ENCODE measurements at places on chromosomes 11 and 22.
A peak's percentile ranks its signal among the peaks of the same experiment; 100 is the strongest.

DNA sequence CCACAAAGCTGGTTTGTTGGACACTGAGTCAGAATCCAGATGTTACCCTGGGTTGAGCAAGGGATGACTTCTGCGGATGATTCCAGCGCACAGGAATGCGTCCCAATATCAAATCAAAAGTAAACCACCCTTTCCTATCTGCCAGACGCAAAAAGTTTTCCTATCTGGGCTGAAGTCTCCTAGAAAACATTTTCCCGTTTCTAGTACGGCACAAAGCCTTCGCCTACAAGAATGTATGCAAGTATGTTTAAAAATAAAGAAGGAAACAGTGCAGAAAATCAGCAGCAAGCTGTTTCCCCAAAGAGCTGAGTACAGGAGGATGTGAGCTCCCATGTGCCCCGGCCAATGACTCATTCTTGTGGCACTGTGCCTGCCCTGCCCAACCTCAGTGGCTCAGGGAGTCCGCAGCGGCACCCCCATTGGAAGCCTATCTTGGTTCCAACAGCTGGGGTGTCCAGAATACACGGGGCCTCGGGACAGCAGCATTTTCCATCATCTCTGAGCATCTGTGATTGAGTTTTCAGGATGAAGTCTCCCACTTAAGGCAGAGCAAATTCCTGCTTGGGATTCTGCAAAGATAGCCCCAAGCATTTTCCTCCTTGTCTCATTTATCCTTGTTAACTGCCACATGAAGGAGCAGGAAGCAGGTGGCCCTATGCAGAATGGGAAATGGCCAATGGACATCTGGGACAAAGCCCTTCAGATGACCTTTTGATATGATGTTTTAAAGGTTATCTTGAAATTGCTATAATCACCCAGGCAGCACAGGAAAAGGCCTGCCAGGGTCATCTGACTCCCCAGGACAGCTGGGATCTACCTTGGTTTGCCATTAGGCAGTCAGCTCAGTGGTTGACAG lies 17.5 kb downstream of the KCNJ5 start:
- DNase-seq: no peak

- no peak for DNase-seq
Observed at GRCh38 chr11:58152781-58153180, 27.5 kb upstream of the OR9I1 start.

DNA sequence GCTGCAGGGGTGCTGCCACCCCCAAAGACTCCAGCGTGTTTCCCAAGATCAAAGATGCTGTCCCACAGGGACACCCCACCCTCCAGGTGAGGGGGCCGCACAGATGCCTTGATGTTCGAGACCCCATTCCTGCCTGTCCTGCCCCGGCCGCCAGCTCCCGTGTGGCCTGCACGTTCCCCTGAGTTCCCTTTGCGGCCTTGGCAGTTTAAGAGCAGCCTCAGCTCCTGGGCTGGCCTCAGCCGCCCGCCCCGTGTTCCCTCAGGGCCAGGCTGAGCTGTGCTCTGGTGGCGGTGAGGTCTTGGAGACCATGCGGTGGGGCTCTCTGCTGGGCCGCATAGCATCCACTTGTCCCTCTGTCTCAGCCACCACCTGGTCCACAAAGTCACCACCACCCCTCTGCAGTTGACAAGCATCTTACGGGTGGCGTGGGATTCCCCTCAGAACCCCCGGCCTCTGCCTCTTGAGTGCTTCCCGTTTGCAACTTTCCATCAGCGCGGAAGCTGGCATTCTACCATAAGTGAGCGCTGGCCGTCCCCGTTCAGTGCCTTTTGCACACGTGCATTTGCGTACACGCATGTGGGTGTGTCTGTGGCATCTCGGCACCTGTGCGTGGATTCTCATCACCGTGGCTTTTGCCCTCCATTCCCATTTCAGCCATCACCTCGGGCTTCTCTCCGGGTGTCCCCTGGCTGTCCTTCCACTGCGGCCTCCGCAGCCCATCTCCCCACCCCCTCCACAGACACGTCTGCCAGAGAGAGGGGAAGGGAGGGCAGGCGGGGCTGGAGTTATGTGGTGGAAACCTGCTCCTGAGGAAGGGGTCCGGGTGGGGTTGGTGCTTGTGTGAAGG lies 35.9 kb downstream of the CTTN start:
- DNase-seq: no peak

- DNase-seq: peak; percentile 46
Observed at GRCh38 chr11:47004595-47005033, 68.1 kb downstream of the CSTPP1 start.

DNA sequence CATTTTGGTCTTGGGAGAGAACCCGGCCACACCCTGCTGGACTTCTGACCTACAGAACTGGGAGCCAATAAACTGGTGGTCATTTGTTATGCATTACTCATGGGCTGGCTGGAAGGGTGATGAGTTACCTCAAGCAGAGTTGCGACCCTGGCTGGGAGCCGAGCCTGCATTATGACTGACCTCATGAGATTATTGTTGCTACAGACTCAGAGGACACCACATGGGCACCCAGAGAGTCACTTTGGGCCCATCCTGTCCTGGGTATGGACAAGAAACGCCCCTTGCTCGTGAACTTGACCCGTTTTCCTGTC lies 531.7 kb downstream of the TBC1D22A start:
- DNase-seq: no peak

All from cerebellar nuclear complex (tissue), 1 donor.